ENCODE measurements at places on chromosomes 11 and 22.

DNA sequence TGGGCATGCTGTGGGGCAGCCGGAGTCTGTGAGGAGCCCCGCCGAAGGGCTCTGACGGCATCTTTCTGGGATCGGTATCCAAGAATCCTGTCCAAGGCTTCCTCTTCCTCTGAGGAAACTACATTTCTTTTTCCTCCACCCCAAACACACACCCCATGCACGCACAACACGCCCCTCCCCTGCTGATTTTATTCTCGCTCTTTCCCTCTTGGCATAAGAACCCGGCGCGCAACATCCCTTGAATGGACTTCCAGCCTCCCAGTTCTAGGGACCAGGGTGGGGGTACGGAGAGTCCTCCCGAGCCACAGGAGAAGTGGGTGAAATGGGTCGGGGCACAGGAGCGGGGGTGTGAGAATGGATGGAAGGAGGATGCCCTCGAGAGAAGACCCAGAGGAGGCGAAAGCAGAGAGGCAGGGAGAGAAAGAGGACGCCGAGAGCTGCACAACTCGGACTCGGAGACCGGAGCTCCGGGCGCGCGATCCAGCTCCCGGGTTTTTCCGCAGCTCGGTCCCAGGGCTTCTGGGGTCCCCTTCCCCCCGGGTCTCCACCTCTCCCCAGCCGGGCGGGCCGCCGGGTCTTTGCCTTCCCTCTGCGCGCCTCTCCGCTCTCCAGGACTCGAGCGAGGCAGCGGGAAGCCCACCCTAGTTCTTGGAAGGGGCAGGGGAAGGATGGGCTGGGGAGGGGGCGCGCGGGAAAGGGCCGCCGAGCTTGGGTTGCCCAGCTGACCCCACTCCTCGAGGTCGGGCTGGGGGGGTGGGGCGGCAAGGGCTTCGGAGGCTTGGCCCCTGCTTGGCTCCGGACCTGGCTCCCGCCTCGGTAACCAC lies 1.5 kb upstream of the LARGE1 start:
- peak; percentile 65 for DNase-seq

DNA sequence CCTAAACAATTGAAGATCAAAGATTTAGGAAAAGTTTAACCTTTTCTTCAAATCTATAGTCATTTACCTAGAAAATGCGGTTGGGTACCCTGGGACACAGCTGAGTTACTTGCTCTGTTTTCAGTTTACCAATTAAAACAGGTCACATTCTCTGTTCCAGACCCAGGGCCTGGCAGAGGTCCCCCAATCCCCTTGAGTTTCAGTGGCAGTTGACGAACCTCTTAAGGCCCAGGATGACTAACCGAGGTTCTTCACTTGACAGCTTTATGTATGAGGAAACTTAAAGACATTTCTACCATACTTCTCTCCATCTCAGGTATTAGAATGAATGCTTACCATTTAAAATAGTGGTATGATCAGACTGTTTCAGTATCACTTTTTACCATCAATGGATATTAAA lies 16.3 kb downstream of the LDHAL6A start:
- no peak for DNase-seq

DNA sequence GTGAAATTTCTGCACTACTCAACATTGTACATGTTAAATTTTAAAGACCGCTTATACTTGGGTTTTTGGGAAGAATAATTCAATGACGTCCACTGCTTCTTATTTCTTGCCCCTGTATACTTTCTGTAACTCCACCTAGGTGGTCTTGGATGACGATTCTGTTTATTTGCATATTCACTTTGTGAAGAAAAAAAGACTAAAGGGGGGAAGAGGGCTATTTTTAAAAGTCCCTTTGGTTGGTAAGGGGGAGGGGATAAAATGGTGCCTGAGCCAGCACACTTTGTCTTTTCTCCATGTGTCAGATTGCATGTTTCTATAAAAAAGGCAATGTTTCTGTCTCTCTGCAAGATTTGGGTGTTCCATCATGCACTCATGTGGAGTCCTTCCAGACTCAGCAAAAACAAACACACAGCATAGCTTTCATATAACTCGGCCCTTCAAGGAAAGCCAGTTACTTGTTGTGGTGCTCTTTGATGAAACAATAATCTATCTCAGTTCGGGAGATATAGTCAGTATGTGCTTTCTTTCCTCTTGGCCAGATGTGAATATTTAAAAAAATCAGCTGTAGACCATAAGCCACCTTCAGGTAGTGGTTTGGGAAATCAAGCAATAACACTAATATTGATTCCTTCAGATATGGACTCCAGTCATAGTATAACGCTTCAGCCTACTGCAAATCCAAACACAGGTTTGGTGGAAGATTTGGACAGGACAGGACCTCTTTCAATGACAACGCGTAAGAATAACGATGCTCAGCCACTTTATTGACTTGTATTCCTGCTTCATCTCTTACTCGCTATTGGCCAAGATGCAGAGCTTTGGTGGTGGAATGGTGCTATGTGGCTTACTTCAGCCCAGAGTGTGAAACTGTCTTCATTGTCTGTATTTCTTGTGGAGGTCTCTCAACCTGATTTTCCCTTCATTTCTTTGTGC lies 68.8 kb downstream of the CD44 start:
- DNase-seq: no peak

- no peak for DNase-seq
These were observed 57.2 kb downstream of the NAV2 start for GRCh38 chr11:19769820-19770219.

DNA sequence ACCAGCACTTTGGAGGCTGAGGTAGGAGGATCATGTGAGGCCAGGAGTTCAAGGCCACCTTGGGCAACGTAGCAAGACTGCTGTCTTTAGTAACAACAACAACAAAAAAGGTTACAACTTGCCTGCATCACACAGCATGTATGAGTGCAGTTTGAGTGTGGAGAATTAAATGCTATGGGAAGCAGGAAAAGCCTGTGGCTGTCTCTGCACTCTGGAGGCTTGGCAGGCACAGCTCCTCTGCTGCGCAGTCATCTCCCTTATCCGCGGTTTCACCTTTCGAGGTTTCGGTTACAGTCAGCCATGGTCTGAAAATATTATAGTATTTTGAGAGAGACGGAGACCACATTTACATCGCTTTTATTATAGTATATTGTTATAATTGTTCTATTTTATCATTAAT lies 2.9 kb downstream of the MICAL2 start:
- no peak for DNase-seq

- DNase-seq: peak; percentile 59
These were observed 27.9 kb downstream of the EXPH5 start for GRCh38 chr11:108565653-108566052.

DNA sequence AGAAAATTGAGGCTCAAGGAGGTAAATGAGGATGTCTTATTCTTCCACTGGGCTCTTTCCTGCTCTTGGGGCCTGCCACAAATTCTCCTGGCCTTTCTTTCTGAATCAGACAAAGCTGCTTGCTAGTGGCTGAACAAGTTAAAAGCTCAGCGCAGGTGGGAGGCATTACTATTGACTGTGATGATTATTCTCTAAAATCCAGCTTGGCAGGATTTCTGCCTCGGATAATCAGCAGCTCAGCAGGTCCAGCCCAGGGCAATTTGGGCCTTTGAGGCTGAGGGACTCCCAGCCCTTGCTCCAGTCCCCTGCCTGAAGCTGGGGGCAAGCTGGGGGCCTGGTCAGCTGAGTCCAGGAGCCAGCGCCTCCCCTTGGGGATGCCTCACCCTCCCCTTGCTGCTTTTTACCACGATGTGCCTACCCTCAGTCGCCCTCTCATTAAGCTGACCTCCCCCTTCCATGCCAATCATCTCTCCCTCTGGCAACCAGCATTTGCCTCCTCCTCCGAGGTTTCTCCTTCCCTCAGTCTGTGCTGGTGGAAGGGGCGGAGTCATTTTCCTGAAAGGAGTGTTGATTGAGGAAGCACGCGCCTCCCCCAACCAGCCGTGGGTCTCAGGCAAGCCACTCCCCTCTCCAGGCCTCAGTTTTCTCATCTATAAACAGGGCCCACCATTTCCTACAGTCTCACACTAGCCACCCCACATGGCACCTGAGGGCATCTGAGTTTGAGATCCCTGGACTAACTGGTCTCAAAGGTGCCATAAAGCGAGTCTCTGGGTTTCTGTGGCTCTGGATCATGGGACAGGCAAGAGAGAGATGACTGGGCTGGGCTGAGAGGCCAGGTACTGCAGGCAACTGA lies 60.6 kb upstream of the PRDM11 start:
- no peak for DNase-seq

DNA sequence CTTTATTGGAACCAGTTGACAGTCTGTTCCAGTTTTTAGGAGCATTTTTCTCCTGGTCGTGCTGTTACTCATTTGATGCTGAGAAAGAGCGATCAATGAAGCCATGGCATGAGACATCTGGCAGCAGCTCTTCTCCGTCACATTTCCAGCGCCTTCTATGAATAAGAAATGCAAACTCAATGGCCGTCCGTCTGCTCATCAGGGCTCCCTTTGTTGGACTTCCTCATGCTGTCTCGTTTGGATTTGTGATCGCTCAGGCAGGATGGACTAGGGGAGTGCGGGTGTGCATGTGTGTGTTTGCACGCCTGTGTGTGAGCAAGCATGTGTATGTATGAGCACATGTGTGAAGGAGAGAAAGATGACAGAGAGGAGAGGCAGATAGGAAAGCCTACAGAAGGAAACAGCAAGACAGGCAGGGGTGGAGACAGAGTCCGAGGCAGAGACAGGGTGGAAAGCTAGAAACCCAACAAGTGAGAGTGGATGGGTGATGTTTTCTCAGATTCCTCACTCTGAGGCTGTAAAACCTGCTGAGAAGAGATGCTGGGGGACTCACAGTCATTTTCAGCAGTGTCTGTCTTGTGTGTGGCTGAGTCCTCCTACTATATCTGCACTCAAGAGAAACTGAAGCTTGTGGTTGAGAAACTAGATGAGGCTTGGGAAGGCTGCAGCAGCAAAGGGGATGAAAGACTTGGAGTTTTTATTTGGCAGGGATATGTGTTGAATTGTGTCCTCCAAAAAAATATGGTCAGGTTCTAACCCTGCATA lies 56.0 kb upstream of the CLMP start:
- DNase-seq: no peak

GRCh38 chr22:49196046-49196511 lies 631.6 kb downstream of the BRD1 start:
- no peak for DNase-seq

- no peak for DNase-seq
These were observed 86.5 kb upstream of the CSNK2A3 start for GRCh38 chr11:11439591-11439990.

GRCh38 chr22:43909708-43910107 lies 13.9 kb upstream of the PNPLA3 start:
- DNase-seq: no peak

Data from NCI-H1105 (cell line).